Right ventricle myocardium inferior (tissue), 1 donor: ENCODE measurements at places on chromosomes 6 and 20. TPM values are rescaled to one million over a fixed set of nuclear protein-coding genes. Genes with fewer than 3 reads are reported as not detected.

The TMEM244 gene
- not detected for total RNA-seq

DNA sequence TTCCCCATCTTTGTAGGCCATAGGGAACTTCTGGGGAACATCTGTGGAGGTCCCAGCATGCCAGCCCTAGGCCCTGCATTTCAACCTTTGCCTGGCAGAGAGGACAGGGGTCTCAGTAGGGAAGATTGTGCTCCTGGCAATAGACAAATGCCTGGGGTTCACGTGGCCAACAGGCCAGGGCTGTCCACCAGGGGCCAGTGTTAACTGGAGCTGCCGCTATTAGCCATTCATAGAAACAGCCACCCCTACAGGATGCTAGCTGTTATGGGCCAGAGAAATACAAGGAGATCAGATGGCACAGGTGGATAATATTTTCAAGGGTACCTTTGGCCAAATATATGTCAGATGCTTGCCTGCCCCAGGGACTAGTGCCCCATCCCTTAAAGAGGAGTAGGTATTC is 932.9 kb downstream of the QKI start:
- DNase-seq = no peak

DNA sequence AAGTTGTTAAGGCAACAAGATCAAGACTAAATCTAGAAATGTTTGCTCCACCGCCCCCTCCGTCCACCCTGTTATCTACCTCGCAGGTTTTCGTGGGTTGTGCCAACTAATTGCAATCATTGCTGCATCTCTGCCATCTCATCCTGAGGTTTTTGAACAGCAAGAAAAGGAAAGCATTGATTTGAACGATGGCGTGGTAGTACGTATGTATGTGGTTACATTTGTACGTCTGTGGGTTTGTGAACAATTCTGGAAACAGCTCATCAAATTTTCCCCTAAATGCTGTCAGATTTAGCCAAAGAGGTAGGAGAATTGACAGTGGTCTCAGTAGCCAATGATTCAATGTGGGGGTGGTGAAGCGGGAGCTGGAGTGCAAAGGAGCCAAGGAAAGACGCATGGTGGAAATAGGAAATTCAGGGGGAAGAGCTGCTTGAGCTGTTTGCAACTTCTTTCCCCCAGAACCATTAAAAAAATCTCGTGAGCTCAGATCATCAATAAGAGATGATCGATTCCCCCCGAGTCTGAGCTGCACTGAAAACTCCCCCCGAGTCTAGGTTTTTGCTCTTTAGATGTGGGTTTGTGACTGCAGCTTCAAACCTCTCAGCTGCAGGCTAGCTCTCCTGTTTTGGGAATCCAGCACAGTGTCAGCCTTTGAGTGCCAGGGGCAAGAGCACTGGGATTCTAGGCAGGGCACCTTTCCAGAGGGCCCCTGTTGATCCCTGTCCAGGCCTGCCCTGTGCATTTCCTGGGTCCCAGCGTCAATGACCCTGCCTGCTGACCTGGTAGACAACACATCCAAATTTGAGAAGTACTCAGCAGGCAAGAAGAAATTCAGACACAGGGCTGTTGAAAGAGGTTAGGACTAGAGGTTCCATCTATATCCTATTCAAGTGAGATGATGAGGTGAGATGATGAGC is 72.6 kb upstream of the LY86 start:
- no peak for DNase-seq

DNA sequence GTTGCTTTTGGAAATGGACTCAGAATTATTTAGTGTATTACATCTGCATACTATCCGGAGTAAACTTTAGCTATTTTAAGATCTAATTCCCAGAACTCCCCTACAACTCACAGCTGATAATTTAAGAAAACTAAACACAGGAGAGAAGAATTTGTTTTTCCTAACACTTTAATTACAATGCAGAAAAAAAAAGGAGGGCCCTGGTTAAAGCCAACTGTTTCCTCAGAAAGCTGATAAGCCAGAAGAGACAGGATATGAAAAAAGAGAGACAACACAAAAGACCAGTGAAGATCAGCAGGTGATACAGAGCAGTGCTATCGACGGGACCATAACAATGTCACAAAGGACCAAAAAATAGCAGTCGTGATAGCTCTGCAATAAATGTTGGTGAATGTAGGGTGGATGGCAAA is 5.8 kb downstream of the IFNGR1 start:
- no peak for DNase-seq

GRCh38 chr6:146598772-146599405 is at the start of gene ADGB:
Gene ADGB, plus strand, starts transcription at chr6:146598972. Its CDS starts 69 bp downstream, at chr6:146599041.
- DNase-seq = peak; percentile 89

The DNAH8 gene
- not detected for total RNA-seq

GRCh38 chr20:50762435-50763220 is 31.2 kb downstream of the PARD6B start:
- peak; percentile 85 for DNase-seq

DNA sequence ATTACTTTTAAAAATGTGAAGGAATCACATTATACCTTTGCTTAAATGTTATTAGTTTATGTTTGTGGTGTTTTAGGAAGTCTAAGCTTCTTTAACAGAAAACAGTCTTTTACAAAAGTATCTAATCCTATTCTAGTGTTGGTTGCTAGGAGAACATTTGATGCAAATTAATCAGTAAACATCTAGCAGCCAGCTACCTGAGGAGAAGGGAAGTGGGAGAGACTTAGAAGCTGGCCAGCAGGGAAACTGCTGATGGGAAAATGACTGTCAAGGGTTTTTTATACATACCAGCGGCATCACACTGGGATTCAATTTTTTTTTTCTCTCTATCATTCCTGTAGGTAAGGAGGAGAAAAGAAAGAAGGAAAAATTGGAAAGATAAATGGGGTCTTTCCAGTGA is 686.0 kb upstream of the MMS22L start:
- DNase-seq = no peak

- DNase-seq = no peak
These were observed 132.3 kb upstream of the THEMIS start for GRCh38 chr6:128033156-128033555.

DNA sequence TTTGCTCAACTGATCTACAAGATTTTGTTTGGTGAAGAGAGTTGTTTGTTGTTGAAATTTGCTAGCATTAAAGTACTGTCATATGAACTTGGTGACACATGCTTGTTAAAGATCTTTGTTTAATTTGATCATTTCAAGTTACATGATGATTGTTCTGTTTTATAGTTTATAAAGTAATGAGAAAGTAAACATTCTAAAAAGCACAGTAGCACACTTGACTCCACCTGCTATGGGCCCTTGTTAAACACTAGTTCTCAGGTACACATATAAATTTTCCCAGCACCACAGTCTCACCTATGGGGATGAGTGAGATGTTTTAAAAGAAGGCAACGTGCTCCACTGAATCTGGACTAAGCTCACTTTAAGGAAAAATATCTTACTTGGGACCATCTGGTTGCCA is 14.1 kb downstream of the MCHR2 start:
- no peak for DNase-seq

GRCh38 chr6:27872642-27873020 is 39.6 kb downstream of the OR2B2 start:
- DNase-seq = no peak

DNA sequence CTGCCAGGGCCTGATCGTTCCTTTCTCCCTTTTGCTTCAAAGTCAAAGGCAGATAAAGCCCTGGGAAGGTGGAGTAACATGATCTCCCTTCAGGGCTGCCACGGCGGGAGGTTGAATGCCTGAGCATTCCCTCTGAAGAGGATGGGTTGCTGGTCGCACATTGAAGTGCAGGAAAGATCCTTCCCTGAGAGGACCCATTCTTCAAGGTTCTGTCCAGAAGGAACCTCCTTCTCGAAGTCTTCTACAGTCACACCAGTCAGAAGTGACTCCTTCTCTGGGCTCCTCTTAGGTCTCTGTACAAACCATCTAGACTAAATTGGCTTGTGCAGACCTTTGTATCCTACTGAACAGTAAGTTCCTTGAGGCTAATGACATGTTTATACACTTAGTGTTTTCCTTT is 192.6 kb upstream of the VGLL2 start:
- DNase-seq = no peak

The ZNF318 gene
- total RNA-seq = 11.3 TPM

DNA sequence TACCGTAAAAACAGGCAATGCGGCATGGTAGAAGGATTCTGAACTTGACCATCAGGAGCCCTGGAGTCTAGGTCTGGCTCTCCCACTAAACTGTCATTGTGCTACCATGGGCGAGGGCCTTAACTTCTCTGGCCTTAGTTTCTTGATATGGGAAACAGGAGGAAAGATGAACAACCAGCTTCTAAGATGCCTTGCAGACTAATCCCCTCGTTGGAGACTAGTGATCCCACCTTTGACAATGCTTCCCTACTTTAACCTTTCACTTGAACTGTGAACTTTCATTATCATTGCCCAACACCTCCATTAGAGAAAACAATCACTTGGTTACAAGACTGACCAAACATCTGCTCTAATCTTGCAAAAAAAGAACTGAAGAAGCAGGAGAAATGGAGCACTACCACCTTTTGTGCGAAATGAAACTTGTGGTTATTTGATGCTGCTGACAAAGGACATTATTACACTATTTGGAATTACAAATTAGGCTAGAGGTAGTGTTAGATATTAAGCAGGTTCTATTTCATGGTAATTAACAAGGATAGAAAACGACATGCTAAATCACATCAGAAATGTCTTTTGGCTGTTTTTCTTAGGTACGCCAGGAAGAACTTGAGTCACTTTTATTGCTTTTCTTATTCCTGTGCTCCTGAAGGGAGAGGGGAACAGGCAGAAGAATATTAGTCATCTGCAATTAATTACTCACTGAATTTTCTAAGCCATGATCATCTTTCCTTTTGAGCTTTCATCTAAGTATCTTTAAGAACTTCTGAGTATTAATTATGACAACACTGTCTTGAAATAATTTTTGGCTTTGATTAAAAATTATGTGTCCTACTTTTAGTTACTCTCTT is 39.1 kb upstream of the ARHGAP18 start:
- DNase-seq = no peak

- no peak for DNase-seq
These were observed 10.3 kb upstream of the RAD21L1 start for GRCh38 chr20:1215386-1216170.

DNA sequence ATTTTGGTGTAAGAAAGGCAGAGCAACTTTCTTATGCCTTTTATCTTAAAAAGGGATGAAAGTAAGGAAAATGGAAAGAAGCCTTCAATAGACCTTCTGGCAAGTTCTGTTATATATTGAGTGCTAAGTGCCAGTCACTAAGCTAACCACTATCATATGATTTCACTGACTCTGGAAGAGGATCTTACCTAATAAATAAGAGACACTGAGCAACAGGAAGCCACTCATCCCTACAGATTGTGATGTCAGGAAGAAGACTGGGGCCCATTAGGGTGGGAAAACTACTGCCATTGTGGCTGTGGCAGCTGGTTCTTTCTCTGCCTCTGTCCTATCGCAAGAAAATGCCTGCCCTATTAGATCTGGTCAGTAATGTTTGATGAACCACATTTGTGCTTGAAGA is 89.6 kb downstream of the AIG1 start:
- DNase-seq = no peak

The OVOL2 gene
- total RNA-seq = not detected

GRCh38 chr20:55354720-55355119 is 650.6 kb downstream of the CBLN4 start:
- DNase-seq = no peak

- no peak for DNase-seq
These were observed 1.1 kb downstream of the FBXO30 start for GRCh38 chr6:145813285-145814034.

The RAET1L gene
- not detected for total RNA-seq

The CLPSL2 gene
- not detected for total RNA-seq

DNA sequence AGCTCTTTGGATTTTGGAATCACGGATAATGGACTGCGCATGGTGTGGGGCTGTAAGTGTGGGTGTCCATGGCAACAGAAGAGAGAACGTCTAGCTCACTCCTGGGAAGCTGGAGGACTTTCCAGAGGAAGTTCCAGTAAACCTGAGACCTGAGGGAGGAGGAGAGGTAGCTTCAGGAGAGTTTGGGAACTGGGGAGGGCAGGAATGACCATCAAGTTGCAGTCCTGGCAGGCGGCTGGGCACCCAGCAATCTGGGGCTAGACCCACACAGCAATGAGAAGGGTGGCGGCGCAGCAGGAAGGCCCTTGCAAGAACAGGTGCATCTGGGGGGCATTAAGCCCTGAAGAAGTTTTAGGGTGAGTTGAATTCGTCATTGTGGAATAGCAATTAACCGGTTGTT is 95.9 kb downstream of the FOXC1 start:
- DNase-seq = no peak

The HLA-DPA1 gene
- total RNA-seq = 42.8 TPM

GRCh38 chr6:140907235-140907634 is 1225.5 kb upstream of the GJE1 start:
- peak; percentile 63 for DNase-seq

The OR2H2 gene
- total RNA-seq = not detected

The ANKRD60 gene
- total RNA-seq = not detected

DNA sequence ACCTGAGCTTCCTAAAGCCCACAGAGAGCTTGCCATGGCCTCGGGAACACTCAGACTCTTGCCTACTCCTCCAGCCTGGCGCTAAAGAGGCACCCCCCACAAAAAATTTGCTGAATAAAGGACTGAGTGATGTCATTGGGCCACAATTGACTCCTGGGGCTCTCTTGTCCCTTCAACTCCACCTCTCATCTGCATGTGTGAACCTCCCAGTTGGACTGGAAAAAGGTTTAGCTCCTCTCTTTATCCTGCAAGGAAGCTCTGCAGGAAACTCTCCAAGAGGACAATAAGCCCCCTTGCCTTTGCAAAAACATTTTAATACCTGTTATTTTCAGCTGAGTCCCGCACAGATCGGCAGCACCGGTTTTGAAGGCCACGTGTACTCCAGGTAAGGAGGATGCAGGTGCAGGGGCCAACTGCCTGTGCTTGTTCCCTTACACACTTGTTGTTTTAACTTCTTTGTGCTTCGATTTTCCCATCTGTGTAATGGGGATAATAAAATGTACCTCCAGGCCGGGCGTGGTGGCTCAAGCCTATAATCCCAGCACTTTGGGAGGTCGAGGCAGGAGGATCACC is 107.3 kb downstream of the TFAP2C start:
- DNase-seq = no peak

DNA sequence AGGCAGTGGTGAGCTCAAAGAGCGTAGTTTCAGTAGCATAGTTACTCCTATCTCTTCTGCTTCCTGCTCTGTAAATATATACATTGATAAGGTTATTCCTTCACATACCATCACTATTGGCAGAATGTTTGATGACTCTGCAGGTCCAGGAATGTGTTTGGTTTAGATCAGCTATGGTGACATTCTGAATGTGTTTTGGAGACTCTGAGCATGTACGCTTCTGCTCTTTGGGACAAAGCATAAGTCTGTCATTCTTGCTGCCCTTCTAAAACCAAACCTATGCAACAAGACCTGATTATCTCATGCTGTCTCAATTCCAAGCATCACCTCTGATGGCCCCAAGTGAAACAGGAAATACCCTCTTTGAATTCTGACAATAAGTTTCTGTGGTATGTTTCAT is 1074.3 kb downstream of the KIF16B start:
- no peak for DNase-seq

The SLC22A1 gene
- total RNA-seq = 0.51 TPM

GRCh38 chr6:23377830-23378229 is 748.2 kb upstream of the NRSN1 start:
- DNase-seq = no peak

DNA sequence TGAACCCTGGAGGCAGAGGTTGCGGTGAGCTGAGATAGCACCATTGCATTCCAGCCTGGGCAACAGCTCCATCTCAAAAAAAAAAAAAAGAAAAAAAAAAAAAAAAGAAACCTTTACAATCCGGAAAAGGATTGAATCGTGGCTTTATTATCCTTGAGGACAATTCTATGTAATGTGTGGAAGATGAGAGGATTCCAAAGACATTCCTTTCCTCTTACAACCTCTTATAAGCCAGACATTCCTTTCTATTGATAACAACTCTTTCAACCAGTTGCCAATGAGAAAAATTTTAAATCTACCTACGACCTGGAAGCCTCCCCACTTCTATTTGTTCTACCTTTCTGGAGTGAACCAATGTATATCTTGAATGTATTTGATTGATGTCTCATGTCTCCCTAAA is 91.2 kb upstream of the EEF1E1 start:
- DNase-seq = no peak
